Cerebellar cortex (tissue), 1 donor: ENCODE measurements at places on chromosomes 16 and 17.

- DNase-seq: peak; percentile 67
These were observed 31.5 kb downstream of the SIAH1 start for GRCh38 chr16:48353565-48354163.

- no peak for DNase-seq
These were observed 53.1 kb downstream of the FOXL1 start for GRCh38 chr16:86631444-86631843.

GRCh38 chr16:86137359-86137758 is 238.4 kb downstream of the IRF8 start:
- no peak for DNase-seq

- no peak for DNase-seq
These were observed 96.8 kb downstream of the GSG1L start for GRCh38 chr16:27966756-27967155.

DNA sequence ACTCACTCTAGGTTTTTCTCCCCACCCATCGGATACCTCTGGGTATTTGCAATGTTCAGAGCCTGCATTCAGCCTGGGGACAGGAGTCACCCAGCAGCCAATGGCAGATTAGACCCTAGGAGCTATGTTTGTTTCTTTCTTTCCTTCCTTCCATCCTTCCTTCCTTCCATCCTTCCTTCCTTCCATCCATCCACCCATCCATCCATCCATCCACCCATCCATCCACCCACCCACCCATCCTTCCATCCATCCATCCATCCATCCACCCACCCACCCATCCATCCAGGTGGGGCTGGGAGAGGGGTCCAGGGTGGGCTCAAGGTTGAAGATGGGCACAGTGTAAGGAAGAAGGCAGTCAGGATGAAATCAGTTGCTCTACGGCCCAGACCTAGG is 39.9 kb downstream of the TIMM22 start:
- DNase-seq: no peak

- DNase-seq: no peak
These were observed 11.1 kb downstream of the NUDT16L1 start for GRCh38 chr16:4704491-4704890.

- no peak for DNase-seq
These were observed 685 bp downstream of the FASN start for GRCh38 chr17:82097184-82097918.

DNA sequence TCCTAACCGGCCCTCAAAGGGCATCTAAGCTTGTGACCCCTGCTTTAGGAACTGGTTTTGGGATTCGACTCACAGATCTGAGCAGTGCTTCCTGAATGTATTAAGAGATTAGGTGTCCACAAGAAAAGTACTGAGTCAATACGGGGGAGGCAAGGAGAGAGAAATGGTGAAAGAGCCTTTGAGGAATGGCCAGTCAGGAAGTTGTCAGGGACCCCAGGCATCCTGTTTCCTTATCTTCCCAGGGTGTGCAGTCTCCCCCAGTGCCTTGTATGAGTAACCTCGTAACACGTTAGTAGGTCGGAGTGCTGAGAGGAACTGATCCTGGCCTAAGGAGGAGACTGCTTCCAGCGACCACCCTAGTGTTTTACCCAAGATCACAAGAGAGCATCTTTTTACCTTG is 16.4 kb upstream of the TMED6 start:
- no peak for DNase-seq
